Activated CD4-positive, alpha-beta T cell treated with anti-CD3 and anti-CD28 coated beads, Interleukin-2, amount 50 U/mL, for 1 hour (primary cell): ENCODE measurements at places on chromosomes 5 and 9.

GRCh38 chr9:87148331-87149104 lies 201.2 kb upstream of the GAS1 start:
- no peak for DNase-seq

- no peak for DNase-seq
Observed at GRCh38 chr9:98860871-98861293, 53.4 kb downstream of the GALNT12 start.

GRCh38 chr9:136683755-136684154 lies 3.5 kb downstream of the AGPAT2 start:
- no peak for DNase-seq

- no peak for DNase-seq
Observed at GRCh38 chr9:81234924-81235610, 454.3 kb downstream of the TLE1 start.

DNA sequence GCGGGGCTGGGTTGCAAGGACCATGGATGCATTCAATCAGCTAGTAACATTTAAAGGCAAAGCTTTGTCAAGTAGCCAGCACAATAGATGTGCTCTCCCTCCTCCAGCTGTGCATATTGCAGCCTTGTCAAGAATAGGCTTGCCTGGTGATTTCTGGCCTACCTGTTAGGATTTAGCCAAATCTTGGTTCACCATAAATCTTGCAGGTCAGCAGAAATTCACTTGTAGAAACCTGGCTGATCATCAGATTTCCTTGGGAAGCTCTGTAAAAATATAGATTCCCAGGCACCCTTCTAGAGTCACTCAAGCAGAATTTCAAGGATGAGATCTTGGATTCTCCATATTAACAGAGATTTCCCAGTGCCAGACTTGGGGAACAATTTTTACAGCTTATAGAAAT lies 152.2 kb upstream of the SLC12A2 start:
- DNase-seq: no peak

GRCh38 chr5:6868171-6868570 lies 154.9 kb downstream of the TENT4A start:
- no peak for DNase-seq

DNA sequence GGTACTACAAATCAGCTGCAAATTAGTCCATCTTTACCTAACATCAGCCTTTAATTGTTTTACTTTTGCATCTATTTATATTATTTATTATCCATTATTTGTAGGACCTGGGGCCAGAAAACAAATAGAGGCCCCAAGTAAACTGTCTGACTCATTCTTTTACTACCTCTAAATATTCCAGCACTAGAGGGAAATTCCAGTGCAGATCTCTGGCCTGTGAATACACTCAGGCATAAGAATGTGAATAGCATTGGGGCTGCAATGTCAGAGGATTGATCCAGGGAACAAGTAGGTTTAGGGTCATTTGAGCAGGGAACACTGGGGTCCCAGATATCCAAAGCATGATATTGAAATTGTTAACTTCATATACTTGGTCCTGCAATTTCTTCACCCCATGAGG lies 176.6 kb upstream of the TYRP1 start:
- DNase-seq: no peak

- peak; percentile 94 for DNase-seq
Observed at GRCh38 chr9:34178436-34179212, at the start of gene UBAP1. Gene UBAP1, plus strand, starts transcription at chr9:34179043. Its CDS starts 41,872 bp downstream, at chr9:34220915.

- DNase-seq: no peak
Observed at GRCh38 chr5:178078197-178079010, 34.9 kb upstream of the N4BP3 start.

- DNase-seq: no peak
Observed at GRCh38 chr5:83394190-83394589, 77.4 kb upstream of the VCAN start.

- no peak for DNase-seq
Observed at GRCh38 chr5:136926073-136926472, 560.7 kb upstream of the TRPC7 start.

- no peak for DNase-seq
Observed at GRCh38 chr5:181039931-181040630, at the start of gene BTNL9. Gene BTNL9, plus strand, starts transcription at chr5:181040266. Its CDS starts 5,224 bp downstream, at chr5:181045490.

DNA sequence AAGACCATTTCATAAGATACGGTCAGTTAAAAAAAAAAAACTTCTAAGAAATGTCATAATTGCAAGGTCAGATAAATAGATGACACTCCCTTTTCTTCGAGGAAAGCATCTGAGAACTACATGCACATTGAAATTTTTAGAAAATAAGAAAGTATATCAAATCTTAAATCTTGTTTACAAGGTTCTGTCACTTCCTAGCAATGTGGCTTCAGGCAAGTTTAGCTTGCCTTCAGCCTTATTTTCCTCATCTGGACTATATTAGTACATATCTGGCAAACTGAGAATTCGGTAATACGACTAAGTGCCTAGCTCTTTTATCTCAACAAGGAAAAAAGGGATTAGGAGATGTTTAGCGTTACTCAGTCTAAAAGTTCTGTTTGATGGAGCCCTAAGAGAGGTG lies 32.5 kb upstream of the OR2K2 start:
- no peak for DNase-seq

- no peak for DNase-seq
Observed at GRCh38 chr5:135240781-135241360, 158.2 kb downstream of the MACROH2A1 start.

DNA sequence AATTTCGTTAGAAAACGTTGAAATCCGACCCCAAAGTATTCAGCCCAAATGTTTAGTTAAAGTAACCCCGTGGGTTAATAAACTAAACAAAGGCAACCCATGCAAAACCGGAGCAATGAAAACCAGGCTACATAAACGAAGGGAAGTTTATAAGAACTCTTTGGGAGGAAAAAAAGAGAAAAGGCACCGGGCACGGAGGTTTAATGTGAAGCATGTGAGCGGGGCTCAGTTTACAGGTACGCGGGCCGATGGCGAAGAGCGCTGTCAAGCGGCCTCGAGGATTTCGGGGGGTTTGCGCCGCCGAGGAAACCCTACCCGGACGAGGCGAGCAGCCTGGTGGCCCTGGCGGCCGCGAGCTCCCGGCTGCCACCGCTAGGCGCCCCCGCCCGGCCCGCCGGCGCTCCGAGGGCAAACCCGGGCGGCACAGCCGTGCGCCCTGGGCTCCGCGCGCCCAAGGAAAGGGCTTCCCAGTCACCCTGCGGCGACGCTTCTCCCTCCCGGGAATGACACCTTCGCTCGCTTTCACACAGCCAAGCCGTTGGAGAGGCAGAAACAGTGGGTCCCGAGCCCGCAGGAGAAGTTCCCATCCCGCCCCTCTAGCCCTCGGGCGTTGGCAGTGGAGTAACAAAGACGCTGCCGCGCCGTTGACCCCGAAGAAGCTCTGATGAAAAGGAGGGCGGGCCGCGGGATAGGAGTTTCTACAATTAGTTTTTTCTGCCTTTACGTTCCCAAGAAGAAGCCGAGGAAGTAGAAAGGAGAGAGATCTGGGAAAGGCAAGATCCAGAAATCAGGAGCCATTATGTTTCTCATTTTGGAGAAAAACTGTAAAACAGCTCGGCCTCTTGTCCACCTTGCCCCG lies 126.0 kb downstream of the TMEM174 start:
- no peak for DNase-seq

DNA sequence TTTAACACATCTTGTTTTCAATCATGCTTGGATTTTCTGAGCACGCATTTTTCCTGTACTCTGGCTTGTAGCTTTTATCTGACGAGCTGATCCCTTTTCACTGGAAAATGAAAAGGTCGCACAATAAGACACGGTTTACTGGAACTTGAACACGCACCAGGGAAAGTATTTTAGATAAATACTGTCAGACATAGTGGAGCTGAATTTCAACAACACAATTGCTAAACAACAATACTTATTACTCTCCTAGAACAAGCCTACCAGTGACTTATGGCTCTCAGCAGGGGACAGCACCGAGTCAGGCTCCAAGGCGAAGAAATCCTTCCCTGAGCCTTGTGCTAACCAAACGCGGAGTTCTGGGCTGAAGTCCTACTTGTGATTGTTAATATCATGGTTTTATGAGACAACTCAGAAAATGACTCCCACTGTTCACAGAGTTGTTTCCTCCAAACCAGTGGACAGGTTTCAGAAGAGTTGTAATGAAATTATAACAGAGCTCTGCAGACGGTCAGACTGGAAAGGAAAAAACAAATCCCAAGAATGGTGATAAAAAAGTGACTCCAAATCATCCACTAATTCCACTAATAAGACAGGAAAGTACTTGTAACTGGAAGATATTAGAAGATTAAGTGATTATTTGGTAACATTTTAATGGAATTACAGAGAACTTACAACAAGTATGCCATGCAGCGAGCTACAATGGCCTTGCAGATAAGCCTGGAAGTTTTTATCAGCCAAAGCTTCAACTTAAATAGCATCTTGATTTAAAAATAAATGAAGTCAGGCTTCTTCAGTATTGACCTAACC lies 359.6 kb downstream of the EBF1 start:
- DNase-seq: no peak

GRCh38 chr9:6930827-6931226 lies 173.1 kb downstream of the KDM4C start:
- no peak for DNase-seq

GRCh38 chr5:154647761-154648145 lies 107.4 kb upstream of the LARP1 start:
- no peak for DNase-seq

DNA sequence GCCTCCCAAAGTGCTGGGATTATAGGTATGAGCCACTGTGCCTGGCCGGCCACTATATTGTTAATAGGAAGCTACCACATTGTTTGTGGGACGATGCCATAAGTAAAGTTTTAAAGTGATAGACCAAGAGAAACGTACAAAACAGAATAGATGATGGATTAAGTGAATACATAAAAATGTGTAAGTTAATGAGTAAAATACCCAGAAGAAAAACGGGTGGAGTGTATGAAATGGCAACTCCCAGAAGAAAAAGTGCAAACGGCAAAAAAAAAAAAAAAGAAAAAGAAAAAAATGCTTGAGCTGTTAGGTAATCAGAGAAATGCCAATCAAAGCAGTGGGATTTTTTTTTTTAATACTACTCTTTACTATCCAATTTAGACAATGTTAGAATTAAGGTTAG lies 246.0 kb downstream of the PDZD2 start:
- DNase-seq: no peak

DNA sequence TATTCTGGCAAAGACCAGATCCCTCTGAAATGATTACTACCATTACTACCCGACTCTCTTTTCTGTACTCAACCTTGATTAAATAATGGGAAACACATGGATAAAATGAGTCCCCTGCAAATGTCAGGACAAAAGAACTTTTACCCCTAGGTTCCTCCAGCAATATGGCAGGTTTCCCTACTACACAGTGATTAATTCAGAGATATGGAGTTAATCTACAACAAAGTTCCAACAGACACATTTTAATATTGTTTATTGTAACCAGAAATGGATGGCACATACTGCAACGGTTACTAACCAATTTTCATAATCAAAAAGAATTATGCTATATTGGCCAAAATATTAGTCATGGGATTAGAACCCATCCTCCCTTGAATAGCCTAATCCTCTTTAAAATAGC lies 294.8 kb downstream of the ATPSCKMT start:
- no peak for DNase-seq

DNA sequence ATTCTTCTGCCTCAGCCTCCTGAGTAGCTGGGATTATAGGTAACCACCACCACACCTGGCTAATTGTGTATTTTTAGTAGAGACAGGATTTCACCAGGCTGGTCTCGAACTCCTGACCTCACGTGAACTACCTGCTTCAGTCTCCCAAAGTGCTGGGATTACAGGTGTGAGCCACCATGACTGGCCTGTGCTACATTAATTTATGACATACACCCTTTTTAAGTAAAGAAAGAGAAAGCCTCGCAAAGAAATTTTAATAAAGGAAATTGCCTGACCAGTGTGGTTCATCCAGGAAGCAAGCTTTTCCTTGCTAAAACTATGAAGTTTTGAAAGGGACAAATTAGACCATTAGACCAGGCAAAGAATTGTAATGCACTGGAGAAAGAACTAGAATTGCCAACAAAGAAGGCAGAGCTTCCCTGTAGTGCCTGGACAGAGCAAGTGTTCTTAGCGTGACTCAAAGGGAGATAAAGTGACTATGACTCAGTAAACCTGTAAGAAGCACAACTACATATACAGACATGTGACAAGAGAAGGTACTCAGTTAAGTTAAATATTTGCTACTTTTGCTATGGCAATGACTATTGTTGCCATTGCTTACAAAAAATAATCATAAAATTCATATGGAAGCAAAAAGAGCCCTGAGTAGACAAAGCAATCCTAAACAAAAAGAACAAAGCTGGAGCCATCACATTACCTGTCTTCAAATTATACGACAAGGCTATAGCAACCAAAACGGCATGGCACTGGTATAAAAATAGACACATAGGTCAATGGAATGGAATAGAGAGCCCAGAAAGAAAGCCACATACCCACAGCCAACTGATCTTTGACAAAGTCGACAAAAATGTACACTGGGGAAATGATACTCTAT lies 54.6 kb downstream of the FYB1 start:
- DNase-seq: no peak

GRCh38 chr9:18662320-18662719 lies 188.4 kb downstream of the ADAMTSL1 start:
- no peak for DNase-seq

DNA sequence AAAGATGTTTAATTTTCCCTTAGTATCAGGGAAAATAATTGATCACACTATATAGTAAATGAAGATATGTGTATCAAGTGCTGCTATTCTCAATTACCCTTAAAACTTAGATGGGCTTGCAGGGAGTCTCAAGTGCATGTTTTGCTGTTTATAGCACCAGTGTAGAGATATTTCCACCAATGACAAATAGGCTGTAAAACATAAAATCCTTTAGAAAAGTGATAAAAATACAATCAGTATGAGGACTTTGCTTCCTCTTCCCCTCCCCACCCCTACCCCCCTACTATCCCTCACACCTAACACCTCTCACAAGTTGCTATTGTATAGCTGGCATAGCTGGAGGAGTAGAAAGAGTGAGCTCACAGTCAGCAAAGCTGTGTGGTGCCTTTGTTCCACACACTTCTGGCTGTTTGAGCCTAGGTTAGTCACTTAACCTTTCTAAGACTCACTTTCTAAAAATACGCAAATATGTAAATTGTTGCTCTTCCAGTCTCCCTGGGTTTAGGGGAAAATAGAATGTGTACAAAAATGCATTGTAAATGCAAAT lies 93.1 kb downstream of the PDE4D start:
- DNase-seq: no peak

DNA sequence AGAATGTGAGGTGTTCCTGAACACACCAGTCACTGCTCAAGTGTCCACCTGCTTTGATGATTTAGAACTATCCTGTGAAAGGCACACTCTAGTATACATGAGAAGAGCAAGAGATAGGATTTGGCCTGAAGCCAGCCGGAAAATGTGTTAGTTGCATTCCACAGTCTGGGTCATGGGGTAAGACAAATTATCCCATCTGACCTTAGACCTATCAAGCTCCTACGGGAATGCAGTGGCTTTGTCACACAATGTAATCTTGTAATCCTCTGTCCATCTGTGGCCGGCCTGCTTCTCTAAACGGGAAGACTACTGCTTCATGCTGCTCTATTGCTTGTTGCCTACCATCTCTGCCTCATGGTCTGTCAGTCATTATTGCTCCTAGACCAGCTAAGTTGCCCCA lies 92.4 kb upstream of the PRRC1 start:
- no peak for DNase-seq

GRCh38 chr5:59795141-59795540 lies 98.4 kb downstream of the PDE4D start:
- DNase-seq: no peak
